WERI-Rb-1 (cell line): ENCODE measurements at places on chromosomes 4 and X.

DNA sequence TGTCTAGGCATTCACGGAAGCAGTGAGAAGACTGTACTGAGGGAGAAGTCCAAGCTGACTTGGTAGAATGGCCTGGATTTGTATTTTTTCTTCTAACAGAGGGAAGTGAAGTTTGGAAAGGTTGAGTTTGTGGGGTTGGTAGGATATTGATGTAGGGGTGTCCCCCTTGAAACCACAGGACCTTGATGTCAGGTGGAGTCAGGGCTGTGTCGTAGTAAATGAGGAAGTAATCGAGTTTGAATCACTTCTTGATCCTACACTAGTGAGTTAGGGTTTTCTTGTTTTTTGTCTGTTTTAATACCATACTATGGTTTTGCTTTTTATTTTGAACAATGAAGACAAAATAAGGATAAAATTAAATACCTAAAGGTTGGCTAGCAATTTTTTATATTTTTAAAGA, 30.1 kb upstream of the ANAPC4 start:
- DNase-seq, result no peak

- no peak for DNase-seq
Observed at GRCh38 chr4:41009411-41009810, 204.9 kb downstream of the APBB2 start.

DNA sequence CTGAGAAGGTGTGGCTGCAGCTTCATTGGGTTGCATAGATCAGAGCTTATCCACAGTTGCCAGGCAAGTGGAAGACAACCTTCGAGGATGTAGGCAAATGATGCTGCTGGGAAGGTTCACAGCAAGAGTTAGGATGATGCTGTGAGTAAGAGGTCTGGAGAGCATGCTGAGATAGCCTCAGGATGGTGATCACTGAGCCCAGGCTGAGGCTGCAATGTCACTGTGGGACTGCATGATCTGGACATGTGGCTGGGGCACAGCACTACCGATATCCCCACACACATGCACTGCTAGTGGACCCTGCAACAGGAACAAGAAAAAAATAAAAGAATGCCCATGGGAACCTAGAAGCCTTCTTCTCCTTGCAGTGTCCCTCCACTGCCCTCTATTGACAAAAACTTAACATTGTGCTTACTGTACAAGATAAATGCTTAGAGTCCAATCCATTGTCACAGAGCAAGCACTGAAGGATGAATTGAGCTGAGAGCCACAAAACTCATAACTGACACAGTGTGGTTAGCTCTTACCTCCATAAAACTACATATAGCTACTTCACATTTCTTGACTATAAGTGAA, 105.6 kb downstream of the CNKSR2 start:
- no peak for DNase-seq

- no peak for DNase-seq
Observed at GRCh38 chrX:39591099-39591498, 506.7 kb downstream of the BCOR start.

GRCh38 chrX:111165902-111166301, 69.9 kb downstream of the PAK3 start:
- DNase-seq, result no peak

DNA sequence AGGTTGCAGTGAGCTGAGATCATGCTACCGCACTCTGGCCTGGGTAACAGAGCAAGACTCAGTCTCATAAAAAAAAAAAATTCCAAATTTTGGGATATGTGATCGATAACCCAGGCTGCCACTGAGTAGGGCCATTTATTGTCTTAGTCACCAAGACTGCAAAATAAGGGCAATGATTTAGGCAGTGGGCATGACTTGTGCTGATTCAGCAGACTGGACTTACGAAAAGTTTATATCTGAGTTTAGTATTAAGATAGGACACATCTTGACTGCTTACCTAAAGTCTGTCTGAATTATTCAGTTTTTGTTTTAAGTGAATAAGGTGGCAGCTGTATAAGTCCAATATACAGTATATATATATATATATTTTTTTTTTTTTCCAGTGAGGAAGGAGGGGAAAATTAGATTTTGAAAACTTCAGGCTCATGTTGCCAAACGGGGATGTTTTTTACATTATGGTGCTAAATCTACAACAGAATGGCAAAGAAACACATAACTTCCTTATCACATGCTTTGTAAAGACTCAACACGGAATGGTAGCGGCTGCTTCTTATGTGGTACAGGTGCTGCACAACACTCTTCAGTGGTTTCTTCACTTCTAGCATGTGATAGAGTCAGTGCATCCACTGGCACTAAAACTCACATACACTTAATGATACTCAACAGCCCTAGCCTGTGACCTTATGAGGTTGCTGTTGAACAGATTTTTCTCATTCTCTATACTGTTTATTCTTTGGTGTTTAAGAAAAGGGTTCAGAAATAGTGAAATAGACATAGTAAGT, 6.5 kb downstream of the TEX13D start:
- DNase-seq, result no peak

- DNase-seq, result no peak
Observed at GRCh38 chrX:115632455-115632854, 71.5 kb downstream of the PLS3 start.

DNA sequence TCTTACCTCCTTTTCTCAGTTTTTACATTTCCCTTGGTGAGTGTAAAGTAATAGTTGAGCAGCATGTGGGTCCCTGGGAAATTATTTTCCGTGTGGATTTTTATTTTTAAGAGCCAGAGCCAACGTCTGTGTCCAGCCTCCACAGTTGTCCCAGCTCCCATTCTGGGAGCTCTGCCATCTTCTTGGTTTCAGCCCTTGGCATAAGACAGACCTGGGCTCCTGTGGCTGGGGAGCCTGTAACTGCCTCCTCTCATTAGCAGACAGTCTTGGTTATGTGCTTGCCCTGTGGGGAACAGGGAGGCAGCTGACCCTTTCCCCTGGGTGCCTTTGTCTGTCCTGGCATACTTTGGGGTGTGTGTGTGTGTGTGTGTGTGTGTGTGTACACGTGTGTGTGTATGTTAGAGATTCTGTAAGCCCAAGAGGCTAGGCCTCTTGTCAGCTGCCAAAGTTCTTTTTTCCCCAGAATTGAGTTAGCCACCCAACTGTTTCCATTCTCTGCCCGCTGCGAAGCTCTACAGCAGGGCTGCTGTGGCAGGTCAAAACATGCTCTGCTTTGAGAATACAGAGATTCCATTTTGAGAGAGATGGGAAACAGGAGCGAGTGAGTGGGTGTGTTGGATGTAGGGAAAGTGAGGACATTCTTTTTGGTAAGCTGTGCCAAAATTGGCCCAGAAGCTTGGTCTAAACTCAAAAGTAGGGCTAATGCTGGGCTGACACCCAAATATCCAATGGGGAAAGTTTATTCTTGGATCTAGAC, 140.7 kb downstream of the TMEM164 start:
- no peak for DNase-seq

DNA sequence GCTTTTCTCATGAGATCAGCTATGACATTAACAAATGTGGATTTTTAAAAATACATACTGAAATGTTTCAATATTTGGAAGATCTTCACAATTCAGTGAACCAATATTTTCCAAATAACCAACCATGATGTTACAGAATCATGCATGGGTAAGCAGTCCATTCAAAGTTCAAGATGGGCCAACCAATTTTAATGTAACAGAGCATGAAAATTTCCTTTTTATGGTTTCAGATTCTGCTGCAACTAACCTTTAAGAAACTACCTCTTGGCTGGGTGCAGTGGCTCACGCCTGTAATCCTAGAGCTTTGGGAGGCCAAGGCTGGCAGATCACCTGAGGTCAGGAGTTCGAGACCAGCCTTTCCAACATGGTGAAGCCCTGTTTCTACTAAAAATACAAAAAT, 107.7 kb downstream of the RBM47 start:
- no peak for DNase-seq
